ENCODE measurements at places on chromosomes 11 and 22.

DNA sequence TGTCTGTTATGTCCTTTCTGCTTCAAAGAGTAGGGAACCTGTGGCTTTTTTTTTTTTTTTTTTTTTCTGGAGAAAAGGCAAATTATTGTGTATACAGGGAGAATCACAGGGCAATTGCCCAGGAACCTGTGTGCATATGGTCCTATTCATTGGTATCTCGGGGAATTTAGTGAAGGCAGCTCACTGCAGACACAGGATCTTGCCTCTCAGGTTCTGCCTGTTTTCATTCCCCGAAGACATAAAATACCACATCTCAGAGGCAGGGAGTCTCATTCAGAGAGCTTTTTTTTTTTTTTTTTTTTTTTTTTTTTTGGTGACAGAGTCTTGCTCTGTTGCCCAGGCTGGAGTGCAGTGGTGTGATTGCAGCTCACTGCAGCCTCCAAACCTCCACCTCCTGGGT, 88.3 kb downstream of the OSBP2 start:
- no peak for DNase-seq

GRCh38 chr11:1481861-1482441, 4.6 kb downstream of the MOB2 start:
- DNase-seq, result no peak

DNA sequence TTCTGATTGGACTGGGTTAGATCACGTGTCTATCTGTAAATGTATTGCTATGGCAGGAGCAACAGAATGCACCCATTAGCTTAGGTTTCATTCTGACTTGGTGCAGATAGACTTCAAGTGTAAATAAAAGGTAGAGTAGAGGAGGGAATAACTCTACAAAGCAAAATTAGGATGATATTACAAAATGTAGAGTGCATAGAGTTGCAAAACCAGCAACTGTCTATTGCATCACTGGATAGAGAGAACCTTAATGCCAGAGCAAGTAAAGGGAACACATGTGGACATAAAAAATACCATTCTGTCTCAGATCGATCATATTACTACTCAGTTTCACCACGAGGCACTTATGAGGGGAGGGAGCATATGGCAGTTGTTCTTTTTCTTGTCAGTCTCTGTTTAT, 22.0 kb upstream of the CAT start:
- no peak for DNase-seq

DNA sequence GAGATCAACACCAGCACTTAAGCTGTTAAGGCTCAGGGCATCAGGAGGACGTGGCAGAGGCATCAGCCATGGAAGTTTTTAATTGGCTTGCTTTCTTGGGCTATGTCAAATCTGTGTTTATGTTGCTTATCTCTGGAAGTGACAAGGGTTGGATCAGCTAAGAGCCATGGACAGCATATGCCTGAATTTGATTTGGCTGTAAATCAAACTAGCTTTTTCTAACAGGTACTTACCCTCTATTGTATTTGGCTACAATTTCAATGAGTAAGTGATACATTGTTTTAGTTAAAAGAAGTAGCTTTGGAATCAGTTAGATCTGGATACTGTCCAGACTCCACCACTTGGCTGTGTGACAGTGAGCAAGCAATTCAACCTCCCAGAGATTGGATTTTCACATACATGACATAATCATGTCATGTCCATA, 936.6 kb downstream of the OPCML start:
- no peak for DNase-seq

GRCh38 chr11:67411785-67412152, 3.7 kb upstream of the CARNS1 start:
- no peak for DNase-seq

DNA sequence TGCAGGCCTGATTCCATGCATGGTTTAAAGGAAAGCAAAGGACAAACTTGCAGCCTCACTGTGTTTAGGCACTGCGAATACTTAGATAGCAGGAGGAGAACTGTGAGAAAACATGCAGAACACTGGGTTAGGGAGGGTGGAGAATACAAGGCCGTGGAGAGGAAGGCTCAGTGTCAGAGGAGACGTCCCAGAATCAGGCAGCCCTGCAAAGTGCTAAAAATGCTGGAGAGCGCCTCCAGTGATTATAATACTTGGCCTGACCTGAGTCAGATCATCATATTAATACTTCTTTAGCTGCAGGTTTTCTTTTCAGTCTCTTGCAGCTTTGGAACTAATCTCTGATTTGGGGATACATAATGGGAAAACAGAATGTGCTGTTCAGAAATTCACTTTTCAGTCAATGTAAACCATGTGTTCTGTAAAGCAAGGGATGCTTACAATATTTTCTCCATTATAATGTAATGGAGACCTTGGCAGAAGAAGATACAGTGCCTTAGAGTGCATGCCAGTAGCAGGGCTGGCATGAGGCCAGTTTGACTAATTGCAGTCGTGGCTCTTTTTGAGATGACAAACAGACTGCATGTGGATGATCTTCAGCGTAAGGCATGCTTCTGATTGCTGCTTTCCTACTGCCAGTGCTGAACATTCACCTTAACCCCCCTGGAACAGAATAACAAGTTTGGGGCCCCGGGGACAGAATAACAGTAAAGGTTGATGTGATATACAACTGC, 16.8 kb downstream of the EXT2 start:
- peak; percentile 65 for DNase-seq

GRCh38 chr11:86069408-86070101, 671 bp upstream of the PICALM start:
- no peak for DNase-seq

DNA sequence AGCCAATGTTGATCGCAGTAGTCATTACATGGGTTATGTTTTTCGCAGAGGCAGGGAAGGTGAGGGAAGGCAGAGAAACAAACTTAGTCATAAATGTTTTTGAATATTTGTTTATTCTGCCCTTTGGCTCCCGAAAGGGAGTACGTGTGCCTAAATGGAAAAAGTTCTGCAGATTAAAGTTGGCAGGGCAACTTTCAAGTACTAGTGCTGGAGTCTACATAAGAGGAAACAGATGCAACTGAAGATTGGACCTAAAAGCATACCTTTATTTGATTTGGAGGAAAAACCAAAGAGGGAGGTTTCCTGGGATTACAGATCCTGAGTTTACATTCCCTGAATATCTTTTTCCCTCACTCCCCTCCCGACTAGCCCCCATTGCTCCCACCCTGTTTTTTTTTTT, 5.7 kb downstream of the HSD17B12 start:
- no peak for DNase-seq

DNA sequence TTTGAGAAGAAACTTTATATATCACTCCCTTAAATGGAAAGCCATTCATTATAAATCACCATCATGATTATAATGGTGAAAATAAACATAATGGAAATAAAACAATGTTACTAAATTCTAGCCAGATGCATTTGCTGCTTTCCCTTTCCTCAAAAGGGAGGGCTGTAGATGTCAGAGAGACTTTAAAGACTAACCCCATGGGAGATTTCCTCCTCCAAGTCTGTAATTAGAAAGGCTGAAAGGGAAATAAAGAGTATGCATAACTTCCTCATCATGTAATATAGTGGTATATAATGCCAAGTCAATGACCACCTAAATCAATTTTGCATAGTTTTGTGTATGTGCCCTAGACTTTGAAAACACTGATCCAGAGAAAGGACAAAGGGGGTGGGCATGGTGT, 6.4 kb downstream of the CD6 start:
- no peak for DNase-seq

- DNase-seq, result no peak
Observed at GRCh38 chr11:31819621-31820437, 8.7 kb upstream of the PAX6 start.

GRCh38 chr11:110130642-110131238, 37.5 kb downstream of the ZC3H12C start:
- DNase-seq, result peak; percentile 48

GRCh38 chr11:69971741-69972140, 106.4 kb upstream of the ANO1 start:
- no peak for DNase-seq

DNA sequence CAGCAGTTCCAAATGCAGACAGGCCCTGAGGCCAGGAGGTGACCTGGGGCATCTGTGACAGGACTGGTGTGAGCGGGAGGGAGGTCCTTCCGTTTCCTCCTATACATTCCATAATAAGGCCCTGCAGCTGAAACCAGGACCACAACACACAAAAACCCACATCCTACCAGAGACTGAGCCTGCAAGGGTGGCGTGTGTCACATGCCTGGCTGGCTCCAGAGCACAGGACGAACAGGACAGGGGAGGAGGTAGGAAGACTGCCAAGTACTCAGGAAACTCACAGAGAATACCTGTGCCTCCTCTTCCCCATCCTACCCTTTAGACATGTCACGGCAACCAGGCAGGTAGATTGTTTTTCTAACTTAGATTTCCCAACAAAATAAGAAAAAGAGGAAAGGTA, 103.9 kb downstream of the ARL14EP start:
- DNase-seq, result no peak

DNA sequence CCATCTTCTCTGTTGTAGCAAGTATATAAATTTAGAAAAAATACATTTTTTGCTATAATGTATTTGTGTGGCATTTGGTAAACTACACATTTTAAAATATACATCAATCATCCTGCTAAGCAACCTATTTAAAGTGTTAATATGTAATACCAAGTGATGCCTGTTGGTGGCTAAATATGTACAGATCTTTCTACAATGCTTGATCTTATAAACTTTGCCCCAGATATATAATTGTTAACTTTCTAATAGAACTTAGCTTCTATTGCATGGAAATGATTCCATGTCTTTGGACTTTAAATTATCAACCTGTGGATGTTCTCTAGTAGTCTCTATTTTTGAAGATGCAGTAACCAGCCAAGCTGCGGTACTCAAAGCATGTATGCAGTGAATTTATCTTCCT, 1260.4 kb upstream of the RAG2 start:
- DNase-seq, result no peak

DNA sequence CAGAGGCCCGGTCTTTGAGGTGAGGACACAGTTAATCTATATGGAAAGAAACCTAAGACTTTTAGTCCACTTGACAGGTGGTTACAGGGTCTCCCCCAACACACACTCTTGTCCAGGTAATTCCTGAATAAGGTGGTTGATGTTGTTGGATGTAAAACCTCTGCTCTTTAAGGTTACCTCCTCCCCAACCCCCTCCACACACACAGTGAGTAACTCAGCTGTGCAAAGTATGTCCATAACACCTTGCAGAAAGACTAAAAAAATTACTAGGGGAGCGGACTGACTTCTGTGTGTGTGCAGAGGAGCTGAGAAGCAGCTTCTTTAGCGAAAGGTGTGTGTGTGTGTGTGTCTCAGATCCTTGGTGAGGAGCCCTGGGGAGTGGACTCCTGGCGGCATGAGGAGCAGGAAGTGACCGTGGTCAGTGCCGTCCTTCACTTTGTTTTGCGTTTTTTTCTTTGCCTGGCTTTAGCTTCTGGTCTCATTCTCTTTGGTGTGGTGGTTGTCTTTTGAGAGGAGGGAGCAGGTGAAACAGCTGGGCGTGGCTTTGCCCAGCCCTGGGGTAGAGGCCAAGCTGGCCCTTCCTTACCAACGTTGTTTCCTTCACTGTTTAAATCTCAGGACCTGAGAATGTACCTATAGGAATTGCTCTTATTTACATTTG, 1.7 kb downstream of the ZBED4 start:
- DNase-seq, result no peak

DNA sequence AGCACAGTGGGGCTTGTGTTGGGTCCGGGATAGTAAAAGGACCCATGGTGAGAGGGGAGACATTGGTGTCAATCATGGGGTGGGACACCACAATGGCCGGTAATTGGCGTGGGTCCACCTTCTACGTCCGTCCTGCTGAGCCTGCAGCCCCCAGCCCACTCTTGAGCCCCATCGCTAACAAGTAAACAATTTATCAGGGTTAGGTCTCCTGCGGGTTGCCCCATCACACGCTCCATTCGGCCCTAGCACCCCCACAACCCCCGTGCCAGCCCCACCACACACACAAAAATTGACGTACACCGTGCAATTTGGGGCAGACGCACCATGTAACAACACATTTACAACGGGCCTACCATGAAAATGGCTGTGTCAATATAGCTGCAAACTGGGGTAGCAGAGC, 86.5 kb upstream of the HTATIP2 start:
- no peak for DNase-seq

- DNase-seq, result no peak
Observed at GRCh38 chr11:65912845-65913244, 6.0 kb downstream of the C11orf68 start.

DNA sequence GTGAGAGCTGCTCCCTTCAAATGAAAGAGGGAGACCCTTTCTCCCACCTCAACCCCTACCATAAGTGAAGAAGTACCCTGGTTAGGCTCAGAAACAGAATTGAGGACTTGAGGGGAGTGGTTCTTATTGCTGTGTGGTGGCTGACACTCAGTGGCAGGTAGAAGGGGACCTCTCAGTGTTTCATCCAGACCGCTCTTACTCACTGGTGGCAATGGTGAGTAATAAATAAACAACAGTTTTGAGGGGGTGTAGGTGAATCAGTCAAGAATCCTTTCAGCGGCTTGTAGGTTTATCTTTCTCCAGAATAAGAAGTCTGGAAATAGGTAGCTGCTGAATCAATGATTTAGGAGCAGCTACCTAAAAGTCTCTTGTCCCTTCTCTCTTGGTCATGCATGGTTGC, 403.4 kb upstream of the B3GAT1 start:
- no peak for DNase-seq

- no peak for DNase-seq
Observed at GRCh38 chr11:71093783-71094182, 158.6 kb downstream of the SHANK2 start.

GRCh38 chr22:38243007-38243765, 29.6 kb downstream of the TMEM184B start:
- DNase-seq, result peak; percentile 90

DNA sequence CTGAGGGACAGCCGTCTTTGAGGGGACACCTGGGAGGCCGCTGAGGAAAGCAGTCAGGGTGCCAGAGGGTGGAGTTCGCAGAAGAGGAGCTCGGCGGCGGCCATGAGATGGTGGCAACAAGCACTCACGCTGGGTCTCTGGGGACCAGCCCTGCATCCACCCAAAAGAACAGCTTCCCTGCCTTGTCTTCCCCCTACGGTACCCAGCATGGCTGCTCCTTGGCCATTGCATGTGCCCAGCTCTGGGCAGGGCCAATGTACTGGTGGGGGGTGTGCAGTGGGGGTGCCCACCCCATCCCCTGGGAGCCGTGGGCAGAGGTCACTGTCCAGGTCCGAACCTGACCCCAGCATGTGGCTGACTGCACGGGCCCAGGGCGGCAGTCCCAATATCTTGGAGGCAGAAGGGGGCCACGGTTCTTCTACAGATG, 42.3 kb downstream of the OSBPL5 start:
- no peak for DNase-seq

GRCh38 chr11:101363706-101364275, 220.0 kb downstream of the TRPC6 start:
- no peak for DNase-seq

GRCh38 chr11:60914633-60915247, 782 bp downstream of the TMEM109 start:
- DNase-seq, result no peak
